ENCODE measurements at places on chromosomes 2 and 18. TPM values are rescaled to one million over a fixed set of nuclear protein-coding genes. Genes with fewer than 3 reads are reported as not detected.
A peak's percentile ranks its signal among the peaks of the same experiment; 100 is the strongest.

- no peak for DNase-seq
Observed at GRCh38 chr18:13316063-13316462, 97.5 kb downstream of the LDLRAD4 start.

- no peak for DNase-seq
Observed at GRCh38 chr2:172395503-172395902, 31.9 kb upstream of the ITGA6 start.

- DNase-seq: no peak
Observed at GRCh38 chr2:1305342-1306013, 107.8 kb upstream of the TPO start.

- DNase-seq: no peak
Observed at GRCh38 chr2:36553683-36554082, 44.3 kb downstream of the FEZ2 start.

- no peak for DNase-seq
Observed at GRCh38 chr18:7958897-7959146, 391.7 kb downstream of the PTPRM start.

- no peak for DNase-seq
Observed at GRCh38 chr18:36396190-36396589, 98.7 kb downstream of the FHOD3 start.

IL1RN gene
- not detected for total RNA-seq

SLC19A3 gene
- total RNA-seq: 1.1 TPM

GRCh38 chr2:219643788-219644398 lies 16.5 kb downstream of the SLC4A3 start:
- peak; percentile 72 for DNase-seq

PELI1 gene
- 178 TPM for total RNA-seq

Measured in endodermal cell (in vitro differentiated cells).